Left forelimb (tissue), 1 donor: ENCODE measurements at places on chromosomes 2 and 18.

DNA sequence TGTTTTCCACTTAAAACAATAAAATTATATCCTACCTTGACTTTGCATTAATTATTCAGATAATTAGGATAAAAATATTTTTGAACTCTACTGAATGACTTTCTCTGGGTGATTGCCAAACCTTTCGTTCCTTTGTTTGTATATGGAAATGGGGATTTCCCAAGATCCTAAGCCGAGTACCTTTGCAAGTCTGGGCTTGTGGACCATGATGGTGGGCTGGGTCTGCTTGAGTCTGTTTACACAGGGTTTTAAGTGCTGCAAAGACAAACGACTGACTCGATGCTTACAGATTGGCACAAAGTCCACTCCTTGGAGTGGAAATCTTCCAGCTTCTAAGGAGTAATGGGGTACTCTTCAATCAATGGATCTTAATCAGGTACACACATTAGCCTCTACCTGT, 659.5 kb downstream of the TSN start:
- no peak for DNase-seq

GRCh38 chr2:1487758-1488157, 74.5 kb downstream of the TPO start:
- no peak for DNase-seq

- no peak for DNase-seq
Observed at GRCh38 chr2:36807223-36807886, 110.8 kb downstream of the VIT start.

DNA sequence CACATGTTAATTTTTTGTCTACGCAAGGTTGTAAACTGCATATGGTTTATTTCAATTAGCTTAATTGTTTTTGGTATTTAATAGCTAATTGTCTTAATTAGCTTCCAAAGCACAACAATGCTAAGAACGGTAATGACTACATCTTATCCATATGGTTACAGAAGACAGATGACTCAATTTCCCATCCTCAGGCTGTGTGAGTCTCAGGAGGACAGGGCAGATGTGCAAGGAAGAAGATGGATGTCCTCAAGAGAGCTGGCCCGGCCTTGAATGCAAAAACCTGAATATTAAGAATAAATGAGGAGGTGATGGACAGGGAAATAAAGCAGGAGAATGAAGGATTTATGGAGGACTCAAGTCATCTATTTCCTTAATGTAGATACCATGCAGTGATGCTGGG, 31.4 kb downstream of the SLC4A3 start:
- DNase-seq, result no peak

DNA sequence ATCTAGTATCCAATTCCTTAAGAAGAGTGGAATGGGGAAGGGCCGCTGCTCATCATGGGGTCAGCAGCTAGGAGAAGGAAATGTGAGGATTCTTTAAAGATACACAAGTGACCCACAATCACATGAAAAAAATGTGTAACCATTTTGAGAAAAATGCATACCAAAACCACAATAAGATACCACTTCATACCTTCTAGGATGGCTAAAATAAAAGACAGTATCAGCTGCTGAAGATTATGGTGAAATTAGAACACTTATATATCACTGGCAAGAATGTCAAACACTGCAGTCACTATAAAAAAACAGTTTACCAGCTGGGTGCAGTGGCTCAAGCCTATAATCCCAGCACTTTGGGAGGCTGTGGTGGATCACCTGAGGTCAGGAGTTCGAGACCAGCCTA, 67.9 kb downstream of the C2orf74 start:
- DNase-seq, result no peak

DNA sequence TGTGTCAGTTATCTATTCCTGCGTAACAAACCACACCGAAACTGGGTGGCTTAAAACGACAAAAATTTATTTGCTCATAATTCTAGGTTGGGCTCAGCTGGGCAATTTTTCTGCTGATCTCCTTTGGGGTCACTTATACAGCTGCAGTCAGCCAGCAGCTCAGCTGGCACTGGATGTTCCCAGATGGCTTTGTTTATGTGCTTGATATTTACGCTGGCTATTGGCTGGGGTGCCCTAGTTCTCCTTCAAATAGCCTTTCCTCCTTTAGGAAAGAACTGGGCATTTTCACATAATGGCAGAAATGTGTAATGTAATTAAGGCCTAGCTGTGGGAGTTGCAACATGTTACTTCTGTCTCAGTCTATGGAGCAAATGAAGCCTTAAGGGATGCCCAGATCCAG, 142.2 kb downstream of the B3GNT2 start:
- DNase-seq, result no peak
